ENCODE measurements at places on chromosomes 1 and 21.
A peak's percentile ranks its signal among the peaks of the same experiment; 100 is the strongest.

GRCh38 chr1:200226268-200226968, 183.4 kb downstream of the ZNF281 start:
- no peak for DNase-seq

GRCh38 chr1:8013800-8014199, 12.3 kb downstream of the ERRFI1 start:
- no peak for DNase-seq

DNA sequence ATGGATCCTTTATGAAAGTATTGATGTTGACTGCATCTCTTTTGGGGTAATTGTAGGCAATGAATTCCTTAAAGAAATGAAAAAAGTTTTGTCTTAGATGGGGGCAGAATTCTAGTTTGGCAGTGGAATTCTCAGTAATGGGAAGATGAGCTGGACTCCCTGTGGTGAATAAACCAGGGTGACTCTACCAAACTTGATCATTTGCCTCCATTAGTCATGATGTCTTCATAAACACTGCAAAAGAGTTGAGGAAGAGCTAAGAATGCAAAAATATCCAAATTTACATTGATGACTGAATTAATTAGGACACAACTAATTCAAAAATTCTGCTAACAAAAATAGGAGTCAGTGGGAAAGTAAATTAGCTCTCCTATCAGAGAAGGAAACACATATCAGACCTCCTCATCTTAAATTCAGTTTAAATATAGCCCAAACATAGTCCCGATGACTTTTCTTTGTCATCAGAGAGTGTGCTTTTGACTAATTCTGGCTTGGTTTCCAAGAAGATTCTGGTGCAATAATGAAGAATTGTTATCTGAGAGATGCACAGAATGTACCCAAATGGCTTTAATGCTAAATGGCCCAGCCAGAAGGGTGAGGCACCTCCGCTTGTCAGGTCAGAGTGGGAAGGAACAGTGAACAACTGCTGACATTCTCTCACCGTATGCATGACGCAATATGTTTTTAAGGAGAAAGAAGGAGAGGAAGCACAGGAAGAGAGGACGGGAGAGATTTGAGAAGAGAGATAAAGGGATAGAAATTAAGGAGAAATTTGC, 525.1 kb downstream of the LMO4 start:
- no peak for DNase-seq

- DNase-seq, result no peak
These were observed 21.6 kb downstream of the DDX20 start for GRCh38 chr1:111777301-111777700.

GRCh38 chr1:223260712-223261111, 103.3 kb downstream of the SUSD4 start:
- DNase-seq, result no peak

DNA sequence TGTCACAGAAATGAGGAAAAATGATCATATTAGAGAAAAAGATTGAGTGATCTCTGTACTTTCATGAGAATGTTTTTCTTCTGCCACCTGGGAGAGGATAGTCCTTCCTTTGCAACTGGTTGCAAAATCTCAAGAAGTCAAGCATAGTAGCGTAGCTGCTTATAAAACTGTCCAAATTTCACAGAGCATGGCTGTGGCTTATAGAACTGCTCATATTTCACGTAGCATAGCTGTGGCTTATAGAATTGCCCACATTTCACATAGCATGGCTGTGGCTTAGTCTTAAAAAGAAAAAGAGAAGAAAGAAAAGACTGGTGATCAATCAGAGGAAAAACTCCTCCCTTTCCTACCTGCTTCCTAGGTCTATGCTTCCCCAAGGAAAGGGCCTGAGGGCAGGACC, 329.5 kb downstream of the SIPA1L2 start:
- no peak for DNase-seq

- no peak for DNase-seq
These were observed 49.6 kb downstream of the ST6GALNAC3 start for GRCh38 chr1:76124196-76124595.

DNA sequence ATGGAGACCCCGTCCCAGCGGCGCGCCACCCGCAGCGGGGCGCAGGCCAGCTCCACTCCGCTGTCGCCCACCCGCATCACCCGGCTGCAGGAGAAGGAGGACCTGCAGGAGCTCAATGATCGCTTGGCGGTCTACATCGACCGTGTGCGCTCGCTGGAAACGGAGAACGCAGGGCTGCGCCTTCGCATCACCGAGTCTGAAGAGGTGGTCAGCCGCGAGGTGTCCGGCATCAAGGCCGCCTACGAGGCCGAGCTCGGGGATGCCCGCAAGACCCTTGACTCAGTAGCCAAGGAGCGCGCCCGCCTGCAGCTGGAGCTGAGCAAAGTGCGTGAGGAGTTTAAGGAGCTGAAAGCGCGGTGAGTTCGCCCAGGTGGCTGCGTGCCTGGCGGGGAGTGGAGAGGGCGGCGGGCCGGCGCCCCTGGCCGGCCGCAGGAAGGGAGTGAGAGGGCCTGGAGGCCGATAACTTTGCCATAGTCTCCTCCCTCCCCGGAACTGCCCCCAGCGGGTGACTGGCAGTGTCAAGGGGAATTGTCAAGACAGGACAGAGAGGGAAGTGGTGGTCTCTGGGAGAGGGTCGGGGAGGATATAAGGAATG, 505 bp downstream of the LMNA start:
- no peak for DNase-seq

DNA sequence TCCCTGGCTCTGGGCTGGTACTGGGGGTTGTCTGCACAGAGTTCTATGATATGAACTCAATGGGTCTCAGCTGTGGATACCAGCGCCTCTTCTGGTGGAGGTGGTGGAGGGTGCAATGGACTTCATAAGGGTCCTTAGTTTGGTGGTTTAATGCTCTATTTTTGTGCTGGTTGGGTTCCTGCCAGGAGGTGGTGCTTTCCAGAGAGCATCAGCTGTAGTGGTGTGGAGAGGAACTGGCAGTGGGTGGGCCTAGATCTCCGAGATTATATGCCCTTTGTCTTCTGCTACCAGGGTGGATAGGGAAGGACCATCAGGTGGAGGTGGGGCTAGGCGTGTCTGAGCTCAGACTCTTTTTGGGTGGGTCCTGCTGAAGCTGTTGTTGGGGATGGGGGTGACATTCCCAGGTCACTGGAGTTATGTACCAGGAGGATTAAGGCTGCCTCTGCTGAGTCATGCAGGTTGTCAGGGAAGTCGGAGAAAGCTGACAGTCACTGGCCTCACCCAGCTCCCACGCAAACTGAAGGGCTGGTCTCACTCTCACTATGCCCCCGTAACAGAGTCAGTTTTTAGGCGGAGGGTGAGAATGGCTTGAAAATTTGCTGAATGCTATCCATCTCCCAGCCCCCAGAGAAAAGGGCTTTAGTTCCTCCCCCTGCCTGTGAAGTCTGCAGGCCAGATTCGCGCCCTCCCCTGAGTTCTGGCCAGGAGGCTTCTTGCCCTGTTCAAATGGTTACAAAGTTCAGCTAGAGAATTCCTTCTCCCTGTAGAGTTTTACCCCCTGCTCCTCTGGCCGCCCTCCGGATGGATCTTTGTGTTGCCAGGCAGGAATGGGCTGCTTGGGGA, 902.9 kb downstream of the LTN1 start:
- DNase-seq, result peak; percentile 17

GRCh38 chr1:67285780-67286488, 21.7 kb upstream of the IL12RB2 start:
- no peak for DNase-seq
